Activated CD8-positive, alpha-beta T cell treated with anti-CD3 and anti-CD28 coated beads, Interleukin-2, amount 10 ng/mL, durations not matched to agents 7 days and 5 days (primary cell): ENCODE measurements at places on chromosomes 2 and 18. TPM values are rescaled to one million over a fixed set of nuclear protein-coding genes. Genes with fewer than 3 reads are reported as not detected.

GRCh38 chr2:136328207-136328795 lies 210.4 kb upstream of the CXCR4 start:
- DNase-seq: no peak

- DNase-seq: no peak
Measured at GRCh38 chr18:38751898-38752297, 1186.3 kb upstream of the CELF4 start.

- DNase-seq: no peak
Measured at GRCh38 chr2:20935168-20935775, 108.6 kb downstream of the APOB start.

GRCh38 chr2:153858250-153858649 lies 13.5 kb upstream of the GALNT13 start:
- no peak for DNase-seq

CTLA4 gene
- 3.8 TPM for total RNA-seq

GRCh38 chr2:29317801-29318485 lies 202.7 kb downstream of the CLIP4 start:
- DNase-seq: no peak

GRCh38 chr2:70994009-70994698 lies 519 bp downstream of the TEX261 start:
- DNase-seq: peak; percentile 34

C2orf72 gene
- total RNA-seq: 0.34 TPM

- DNase-seq: no peak
Measured at GRCh38 chr2:229856413-229856812, 65.4 kb downstream of the TRIP12 start.

DNA sequence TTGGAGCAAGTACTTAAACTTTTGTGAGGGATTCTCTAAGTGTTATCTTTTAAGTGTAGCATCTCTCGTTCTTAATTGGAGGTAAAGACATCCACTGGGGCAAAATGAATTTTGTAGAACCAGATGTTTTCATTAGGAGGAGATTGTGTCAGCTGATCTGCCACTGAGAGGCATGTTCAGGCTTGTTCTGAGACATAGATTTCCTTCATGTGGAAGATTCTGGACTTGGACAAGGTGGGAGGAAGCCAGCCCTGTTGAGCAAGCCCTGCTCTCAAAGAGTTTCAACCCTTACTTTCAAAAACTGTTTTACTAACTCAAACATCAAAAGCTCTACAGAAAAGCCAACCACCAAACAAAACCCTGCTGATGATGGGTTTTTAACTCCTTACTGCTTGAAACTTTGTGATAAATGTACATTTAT lies 6.5 kb downstream of the MAP4K4 start:
- peak; percentile 46 for DNase-seq

GAL3ST2 gene
- 0.34 TPM for total RNA-seq

GRCh38 chr18:32175265-32175664 lies 14.6 kb upstream of the MEP1B start:
- no peak for DNase-seq

MYO3B gene
- 0.23 TPM for total RNA-seq

GRCh38 chr2:241561832-241562231 lies 3.3 kb downstream of the BOK start:
- DNase-seq: no peak

DNA sequence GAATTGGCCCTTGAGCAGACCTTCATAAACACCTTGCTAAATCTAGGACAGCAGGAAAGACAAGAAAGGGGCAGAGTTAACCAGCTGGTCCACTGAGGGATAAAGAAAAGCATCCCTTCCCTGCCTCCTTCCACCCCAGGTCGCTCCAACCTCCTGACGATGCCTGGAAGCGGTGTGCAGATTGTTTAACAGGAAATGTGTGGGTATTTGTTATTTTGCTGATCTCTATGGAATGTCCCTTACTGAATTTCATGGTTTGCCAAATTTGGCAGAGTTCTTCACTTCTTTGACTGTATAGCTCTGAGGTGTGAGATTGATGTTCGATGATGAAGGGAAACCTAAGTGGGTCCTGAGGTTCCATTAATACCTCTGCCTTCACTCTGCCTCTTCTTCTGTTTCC lies 72.9 kb downstream of the MAP3K20 start:
- no peak for DNase-seq
